Activated CD4-positive, alpha-beta T cell treated with anti-CD3 and anti-CD28 coated beads, Interleukin-2, amount 50 U/mL, for 24 hours (primary cell): ENCODE measurements at places on chromosomes 11 and 22.

DNA sequence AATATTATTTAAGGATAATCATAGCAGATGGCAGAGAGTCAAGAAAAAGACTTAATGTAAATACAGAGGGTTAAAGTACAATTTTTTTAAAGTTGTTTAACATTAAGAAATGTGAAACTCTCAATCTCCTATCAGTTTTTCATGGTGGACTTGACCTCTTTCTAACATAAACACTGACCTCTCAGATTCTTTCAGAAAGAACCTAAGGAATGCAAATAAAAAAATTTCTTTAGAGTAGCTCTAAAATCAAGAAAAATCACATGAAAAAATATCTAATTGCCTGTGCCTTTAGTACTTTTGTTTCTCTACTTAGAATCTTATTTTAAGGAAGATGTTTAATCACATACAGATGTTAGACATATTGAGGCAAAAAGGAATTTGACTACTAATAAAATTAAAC lies 12.9 kb downstream of the RNF141 start:
- no peak for DNase-seq

DNA sequence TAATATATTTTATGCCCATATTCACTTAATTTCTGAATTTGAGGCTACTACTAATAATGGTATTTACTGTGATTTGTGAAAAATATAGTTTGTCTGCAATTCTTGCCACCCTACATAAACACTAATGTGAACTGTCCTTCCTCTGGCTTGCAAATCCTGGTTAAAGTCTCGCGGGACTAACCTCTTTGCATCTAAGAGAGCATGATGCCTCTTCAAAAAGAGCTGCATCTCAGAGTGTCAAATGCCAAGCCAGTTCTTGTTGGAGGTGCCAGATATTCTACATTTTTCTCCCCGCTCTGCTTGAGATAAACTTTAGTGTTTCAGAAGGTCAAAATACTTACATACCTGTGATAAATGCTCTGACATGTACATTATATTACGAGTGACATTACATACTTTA lies 2.1 kb downstream of the ARHGAP42 start:
- DNase-seq: no peak

DNA sequence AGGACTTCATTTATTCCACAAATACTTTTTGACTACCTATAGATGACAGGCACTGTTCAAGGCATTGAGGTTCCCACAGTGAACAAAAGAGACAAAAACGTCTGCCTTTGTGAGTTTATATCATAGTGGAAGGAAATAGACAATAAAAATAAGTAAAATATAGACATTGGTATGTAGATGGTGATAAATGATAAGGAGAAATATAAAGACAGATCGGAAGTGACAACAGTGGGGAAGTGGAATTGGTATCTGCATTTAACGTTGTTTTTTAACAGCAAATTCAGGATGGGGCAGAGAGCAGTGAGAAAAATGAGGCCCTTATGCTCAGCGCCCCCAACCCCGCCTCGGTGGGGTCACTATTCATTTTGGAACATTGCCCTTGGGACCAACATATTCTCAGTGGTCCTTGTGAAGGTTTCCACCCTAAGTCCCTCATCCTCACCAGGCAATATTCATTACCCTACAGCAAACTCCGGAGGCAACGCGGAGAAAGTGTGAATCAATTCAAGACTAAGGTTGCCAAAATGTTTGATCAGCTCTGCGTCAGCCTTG lies 627 bp upstream of the PEX26 start:
- DNase-seq: no peak

DNA sequence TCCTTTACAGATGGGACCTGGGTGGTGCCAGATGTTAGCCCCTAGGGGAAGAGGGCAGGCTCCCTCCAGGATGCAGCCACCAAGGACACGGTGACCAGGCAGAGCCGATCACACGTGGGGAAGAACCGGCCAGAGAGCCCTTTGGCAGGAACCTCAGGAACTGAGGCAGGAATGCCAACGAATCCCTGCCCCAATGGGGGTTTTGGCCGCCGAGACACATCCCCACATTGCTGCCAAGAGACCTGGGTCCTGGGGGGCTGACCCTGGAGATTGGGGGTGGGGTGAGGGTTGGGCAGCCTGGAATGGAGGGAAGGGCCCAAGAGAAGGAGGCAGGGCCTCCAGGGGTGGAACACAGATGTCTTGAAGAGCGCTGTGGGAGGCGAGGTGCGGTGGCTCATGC lies 28.7 kb upstream of the LMO1 start:
- DNase-seq: no peak

GRCh38 chr11:84241343-84242131 lies 955.4 kb upstream of the CCDC90B start:
- DNase-seq: no peak

DNA sequence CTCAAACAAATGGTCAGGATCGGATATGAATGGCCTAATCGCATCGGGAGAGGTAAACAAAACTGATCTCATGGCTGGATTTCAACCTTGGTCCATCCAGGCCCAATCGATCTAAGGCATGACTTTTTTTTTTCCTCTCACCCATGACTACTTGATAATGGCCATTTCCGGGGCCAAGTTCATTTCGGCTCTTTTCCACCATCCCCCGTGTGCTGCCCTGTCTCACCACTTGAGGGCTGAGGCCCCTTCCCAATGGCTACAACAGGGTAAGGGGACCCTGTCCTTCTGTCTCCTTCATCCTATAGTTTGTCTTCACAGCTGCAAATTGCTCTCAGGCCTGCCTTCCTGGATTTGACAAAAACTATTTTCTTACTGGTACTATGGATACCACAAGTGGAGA lies 26.7 kb downstream of the GRAP2 start:
- no peak for DNase-seq

GRCh38 chr11:19327280-19327679 lies 86.5 kb upstream of the E2F8 start:
- no peak for DNase-seq

DNA sequence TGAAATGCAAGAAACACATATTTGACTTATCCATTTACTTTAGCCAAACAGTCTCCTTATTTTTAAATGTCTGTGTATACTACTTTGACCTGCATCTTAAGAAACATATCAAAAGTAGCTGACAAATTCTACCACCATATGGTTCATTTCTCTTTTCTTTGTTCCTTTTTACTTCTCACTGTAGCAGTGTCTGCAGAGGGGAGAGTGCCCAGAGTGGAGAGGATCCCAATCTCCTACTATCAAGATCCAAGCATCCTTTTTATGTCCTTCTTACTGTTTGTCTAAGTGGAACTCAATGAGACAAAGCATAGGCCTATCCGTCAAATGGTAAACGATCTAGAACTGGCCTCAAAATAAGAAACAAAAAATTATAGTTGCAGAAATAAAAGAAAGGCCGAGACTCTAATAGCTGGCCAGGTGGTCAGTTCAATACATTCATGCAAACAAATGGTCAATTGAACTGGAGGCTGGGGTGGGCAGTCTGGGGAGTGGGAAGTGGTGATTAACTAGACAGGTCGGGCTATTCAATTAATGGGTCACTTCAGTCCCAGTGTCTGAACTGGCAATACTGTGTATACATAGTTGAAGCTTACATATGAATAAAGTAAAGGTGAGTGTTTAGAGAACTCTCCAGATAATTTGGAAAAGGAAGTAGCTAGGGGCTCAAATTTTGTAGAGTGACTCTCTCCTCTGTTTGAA lies 149.1 kb downstream of the MAML2 start:
- DNase-seq: no peak

DNA sequence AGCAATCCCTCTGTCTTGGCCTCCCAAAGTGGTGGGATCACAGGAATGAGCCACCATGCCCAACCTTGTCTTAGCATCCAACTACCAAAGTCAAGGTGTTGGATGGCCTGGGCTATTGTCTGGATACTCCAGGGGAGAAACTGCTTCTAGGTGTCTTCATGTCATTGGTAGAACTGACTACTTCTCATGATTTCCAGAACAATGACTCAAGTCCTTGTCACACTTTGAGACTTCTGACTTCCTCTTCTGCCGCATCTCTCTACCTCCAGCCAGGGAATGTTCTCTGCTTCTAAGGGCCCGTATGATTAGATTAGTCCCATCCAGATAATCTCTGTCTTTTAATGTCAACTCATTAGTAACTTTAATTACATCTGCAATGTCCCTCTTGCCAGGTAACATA lies 30.6 kb downstream of the APOL6 start:
- no peak for DNase-seq

DNA sequence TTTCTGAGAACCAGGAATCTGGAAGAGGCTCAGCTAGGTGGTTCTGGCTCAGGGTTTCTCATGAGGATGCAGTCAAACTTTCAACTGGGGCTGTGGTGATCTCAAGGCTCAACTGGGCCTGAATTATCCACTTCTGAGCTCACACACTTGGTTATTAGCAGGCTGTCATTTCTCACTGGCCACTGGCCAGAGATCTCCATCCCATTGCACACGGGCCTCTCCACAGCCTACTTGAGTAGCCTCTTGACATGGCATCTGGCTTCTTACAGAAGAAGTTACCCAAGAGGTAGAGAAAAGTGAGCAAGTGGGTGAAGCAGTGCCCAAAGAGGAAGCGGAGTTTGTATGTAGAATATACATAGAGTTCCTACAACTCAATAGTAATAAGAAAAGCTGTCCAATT lies 16.0 kb downstream of the CALCA start:
- no peak for DNase-seq

DNA sequence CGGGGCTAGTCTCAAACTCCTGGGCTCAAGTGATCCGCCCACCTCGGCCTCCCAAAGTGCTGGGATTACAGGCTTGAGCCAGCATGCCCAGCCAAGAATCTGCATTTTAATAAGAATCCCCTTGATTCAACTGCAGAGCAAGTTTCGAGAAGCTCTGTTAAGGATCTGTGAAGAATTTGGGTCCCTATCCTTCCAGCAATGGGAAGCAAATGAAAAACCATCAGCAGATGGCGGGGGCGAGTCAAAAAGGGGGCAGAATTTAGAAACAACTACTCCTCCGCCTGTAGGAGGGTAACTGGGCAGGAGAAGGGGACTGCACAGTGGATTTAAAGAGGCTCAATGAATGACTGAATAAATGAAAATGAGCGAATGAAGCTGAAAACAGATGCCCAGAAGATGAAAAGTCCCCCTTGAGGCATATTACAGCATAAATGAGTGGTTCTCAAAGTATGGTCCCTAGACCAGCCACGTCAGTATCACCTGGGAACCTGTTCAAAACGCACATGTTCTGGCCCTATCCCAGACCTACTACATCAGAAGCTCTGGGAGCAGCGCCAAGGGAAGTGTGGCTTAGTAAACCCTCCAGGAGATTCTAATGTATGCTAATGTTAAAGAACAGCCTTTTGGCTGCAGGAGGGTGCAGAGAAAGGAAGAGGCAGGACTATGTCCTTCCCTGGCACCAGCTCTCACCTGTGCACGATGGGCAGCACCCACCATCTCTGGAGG lies 15.0 kb downstream of the VWCE start:
- no peak for DNase-seq

GRCh38 chr11:119346605-119347004 lies at the start of gene MFRP:
TSS of gene MFRP (minus strand) at chr11:119346705. CDS start at chr11:119346513, 192 bp downstream.
- DNase-seq: no peak

GRCh38 chr22:37054056-37054395 lies 2.5 kb downstream of the KCTD17 start:
- DNase-seq: no peak

DNA sequence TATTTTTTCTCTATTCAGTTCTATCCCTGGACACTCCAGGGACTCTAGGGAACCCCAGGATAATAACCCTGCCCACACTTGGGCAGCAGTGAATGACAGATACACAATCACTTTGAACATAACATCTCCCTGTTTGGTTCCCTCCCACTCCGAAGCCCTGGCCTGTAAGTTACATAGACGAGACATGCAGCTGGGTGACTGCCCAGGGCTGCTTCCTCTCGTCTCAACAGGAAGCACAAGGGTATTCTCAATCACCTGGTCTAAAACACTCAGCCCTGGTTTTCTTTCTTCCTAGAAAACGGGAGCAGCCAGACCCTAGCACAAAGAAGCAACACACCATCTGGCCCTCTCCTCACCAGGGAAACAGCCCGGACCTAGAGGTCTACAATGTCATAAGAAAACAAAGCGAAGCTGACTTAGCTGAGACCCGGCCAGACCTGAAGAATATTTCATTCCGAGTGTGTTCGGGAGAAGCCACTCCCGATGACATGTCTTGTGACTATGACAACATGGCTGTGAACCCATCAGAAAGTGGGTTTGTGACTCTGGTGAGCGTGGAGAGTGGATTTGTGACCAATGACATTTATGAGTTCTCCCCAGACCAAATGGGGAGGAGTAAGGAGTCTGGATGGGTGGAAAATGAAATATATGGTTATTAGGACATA lies 19.4 kb downstream of the LAYN start:
- no peak for DNase-seq

GRCh38 chr11:35822815-35823495 lies 120.9 kb upstream of the LDLRAD3 start:
- DNase-seq: no peak

- no peak for DNase-seq
These were observed 40.1 kb downstream of the TRIM29 start for GRCh38 chr11:120097721-120098385.

GRCh38 chr11:119087123-119087522 lies 2.4 kb downstream of the HMBS start:
- DNase-seq: no peak

DNA sequence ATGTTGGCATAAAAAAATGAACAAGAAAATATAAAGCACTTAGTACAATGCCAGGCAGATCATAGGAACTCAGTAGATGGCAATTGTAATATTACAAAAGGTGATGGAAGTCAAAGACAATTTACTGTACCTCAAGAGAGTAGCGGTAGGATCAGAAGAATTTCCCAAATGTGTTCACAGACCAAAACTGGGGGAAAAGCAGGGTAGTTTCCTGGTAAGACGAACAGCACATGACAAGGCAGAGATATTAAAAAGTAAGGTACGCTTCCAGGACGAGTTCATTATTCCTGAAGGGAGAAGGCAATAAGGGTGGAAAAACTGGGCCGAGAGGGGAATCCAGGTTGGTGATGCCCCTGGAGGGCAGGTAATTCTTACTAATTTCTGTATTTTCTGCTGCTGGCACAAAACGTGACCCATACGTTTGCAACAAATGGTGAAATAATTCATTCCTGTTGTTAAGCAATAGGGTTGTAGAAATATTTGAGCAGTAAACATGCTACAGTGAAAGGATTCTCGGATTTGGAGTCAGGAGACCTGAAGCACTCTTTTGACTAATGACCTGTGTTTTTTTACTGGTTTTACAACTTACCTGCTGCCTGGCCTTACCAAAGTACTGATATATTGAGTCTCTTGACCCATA lies 786 bp upstream of the ANKRD42 start:
- no peak for DNase-seq

GRCh38 chr11:9022961-9023680 lies 19.3 kb upstream of the NRIP3 start:
- no peak for DNase-seq

- DNase-seq: no peak
These were observed 42.5 kb upstream of the MICAL2 start for GRCh38 chr11:12067796-12068357.

GRCh38 chr11:44361813-44362212 lies 51.9 kb upstream of the ALX4 start:
- no peak for DNase-seq

GRCh38 chr22:44547371-44547770 lies 49.3 kb upstream of the RTL6 start:
- no peak for DNase-seq

GRCh38 chr11:65538915-65539743 lies 14.2 kb downstream of the SCYL1 start:
- DNase-seq: no peak

- DNase-seq: no peak
These were observed 53.3 kb upstream of the LINC01488 start for GRCh38 chr11:69427906-69428880.
